Muscle of leg (tissue), 16 donors: ENCODE measurements at places on chromosomes 3 and 15.

GRCh38 chr15:41656188-41656587 lies 4.0 kb upstream of the MGA start:
- no peak overlapping the region for H3K4me3 ChIP-seq
- H3K4me1 ChIP-seq = peaks cover 11% of the 10 kb centered on the region
- no peaks in the 10 kb centered on the region for H3K27me3 ChIP-seq
- no peak overlapping the region for H3K27ac ChIP-seq
- no peak for DNase-seq
- no peaks in the 10 kb centered on the region for H3K36me3 ChIP-seq

GRCh38 chr3:66253790-66254620 lies 33.2 kb downstream of the SLC25A26 start:
- no peaks in the 10 kb centered on the region for H3K27me3 ChIP-seq
- H3K4me3 ChIP-seq = no peak overlapping the region
- peaks cover 2% of the 10 kb centered on the region for H3K36me3 ChIP-seq
- DNase-seq = peak; percentile 43

- DNase-seq = no peak
- H3K27ac ChIP-seq = no peak overlapping the region
- H3K36me3 ChIP-seq = no peaks in the 10 kb centered on the region
- H3K4me1 ChIP-seq = no peaks in the 10 kb centered on the region
- no peak overlapping the region for H3K4me3 ChIP-seq
These were observed 145.0 kb upstream of the TMCO5A start for GRCh38 chr15:37789397-37789786.

DNA sequence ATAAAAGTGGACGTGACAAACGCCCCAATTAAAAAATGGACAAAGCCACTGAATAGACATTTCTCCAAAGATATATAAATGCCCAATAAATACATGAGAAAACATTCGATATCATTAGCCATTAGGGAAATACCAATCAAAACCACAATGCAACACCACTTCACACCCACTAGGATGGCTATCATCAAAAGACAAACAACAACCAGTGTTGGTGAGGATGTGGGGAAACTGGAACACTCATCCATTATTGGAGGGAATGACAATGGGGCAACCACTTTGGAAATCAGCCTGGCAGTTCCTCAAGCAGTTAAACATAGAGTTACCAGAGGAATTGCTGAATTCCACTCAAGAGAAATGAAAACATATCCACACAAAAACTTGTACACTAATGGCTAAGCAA lies 32.4 kb upstream of the FGD5 start:
- peaks cover 6% of the 10 kb centered on the region for H3K4me1 ChIP-seq

DNA sequence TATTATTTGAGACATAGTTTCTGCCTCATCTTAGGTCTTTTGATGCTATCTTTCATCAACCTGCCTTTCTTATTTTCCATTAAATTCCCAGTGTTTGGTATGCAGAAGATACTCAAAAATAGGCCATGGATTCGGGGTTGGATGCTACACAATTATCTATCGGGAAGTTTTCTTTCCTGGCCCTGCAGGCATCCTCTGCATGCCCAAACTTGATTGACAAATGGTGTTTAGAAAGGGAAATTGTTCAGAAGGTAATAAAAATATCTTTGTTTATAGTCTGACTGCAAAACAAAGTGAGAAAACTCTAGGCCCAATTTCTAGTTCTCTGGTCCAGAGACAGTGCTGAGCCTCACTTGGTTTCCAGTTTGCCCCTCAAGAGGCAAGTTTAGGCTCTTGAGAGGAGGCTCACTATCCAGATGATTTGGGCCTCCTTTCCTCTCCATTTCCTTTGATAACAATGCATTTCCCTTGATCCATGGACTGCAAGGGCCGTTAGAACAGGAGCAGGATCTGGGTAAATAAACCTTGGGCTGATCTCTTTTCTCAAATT lies 157.1 kb upstream of the DPH6 start:
- H3K4me3 ChIP-seq = no peak overlapping the region
- H3K4me1 ChIP-seq = peaks cover 7% of the 10 kb centered on the region
- H3K27me3 ChIP-seq = no peaks in the 10 kb centered on the region
- H3K36me3 ChIP-seq = no peaks in the 10 kb centered on the region
